ENCODE measurements at places on chromosomes 13 and 19. TPM values are rescaled to one million over a fixed set of nuclear protein-coding genes. Genes with fewer than 3 reads are reported as not detected.
A peak's percentile ranks its signal among the peaks of the same experiment; 100 is the strongest.

GRCh38 chr19:50022823-50023222 lies 2.3 kb downstream of the VRK3 start:
- H3K27me3 ChIP-seq, result no peaks in the 10 kb centered on the region
- no peak overlapping the region for H3K27ac ChIP-seq
- no peak for DNase-seq
- H3K36me3 ChIP-seq, result peaks cover 8% of the 10 kb centered on the region
- H3K4me3 ChIP-seq, result no peak overlapping the region

Gene NOVA2
- 11.3 TPM for total RNA-seq

- DNase-seq, result peak; percentile 87
- H3K4me1 ChIP-seq, result peaks cover 6% of the 10 kb centered on the region
- H3K36me3 ChIP-seq, result peaks cover 60% of the 10 kb centered on the region
Measured at GRCh38 chr19:47729799-47730520, 15.4 kb upstream of the NOP53 start.

Gene MRI1
- total RNA-seq, result 89.9 TPM

DNA sequence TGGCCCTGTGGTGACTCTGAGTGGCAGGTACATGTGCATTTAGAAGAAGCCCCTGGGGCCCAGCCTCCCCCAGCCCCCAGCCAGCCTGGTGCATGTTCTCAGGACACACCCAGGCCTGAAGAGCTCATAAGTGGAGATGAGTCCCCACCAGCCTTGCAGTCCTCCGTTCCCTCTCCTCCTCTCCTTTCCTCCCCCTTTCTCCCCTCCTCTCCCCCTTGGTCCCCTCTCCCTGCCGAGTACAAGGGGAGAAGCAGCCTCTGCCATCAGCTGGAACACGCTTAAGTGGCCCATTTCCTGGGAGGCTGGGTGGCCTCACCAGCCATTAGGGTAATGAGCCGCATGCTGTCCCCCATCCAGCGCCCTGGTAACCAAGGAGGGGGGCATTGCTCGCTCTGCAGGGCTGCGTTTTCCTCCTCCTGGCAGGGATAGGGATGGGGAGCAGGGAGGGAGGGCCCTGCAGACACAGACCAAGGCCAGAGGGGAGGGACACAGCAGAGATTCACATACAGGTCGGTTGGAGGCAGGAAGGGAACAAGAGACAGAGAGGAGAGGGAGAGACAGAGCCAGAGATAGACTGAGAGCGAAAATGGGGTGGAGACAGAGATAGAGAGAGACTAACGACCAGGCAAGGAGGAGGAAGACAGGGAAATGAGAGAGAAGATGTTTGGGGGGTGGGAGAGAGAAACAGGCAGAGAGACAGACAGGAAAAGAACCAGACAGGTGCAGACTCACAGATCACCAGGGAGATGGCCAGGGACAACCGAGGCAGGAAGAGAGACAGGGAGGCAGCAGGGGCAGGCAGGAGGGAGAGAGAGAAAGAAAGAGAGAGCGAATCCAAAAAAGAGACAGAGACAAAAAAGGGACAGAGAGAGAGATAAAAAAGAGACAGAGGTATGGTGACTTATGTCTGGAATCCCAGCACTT lies 19.3 kb upstream of the DPP9 start:
- no peak overlapping the region for H3K4me3 ChIP-seq
- no peak overlapping the region for H3K27ac ChIP-seq
- no peaks in the 10 kb centered on the region for H3K27me3 ChIP-seq
- no peaks in the 10 kb centered on the region for H3K4me1 ChIP-seq
- DNase-seq, result no peak

GRCh38 chr13:43786472-43786765 lies 353 bp downstream of the ENOX1 start:
- H3K4me3 ChIP-seq, result peak overlapping the region; percentile 64
- H3K27ac ChIP-seq, result no peak overlapping the region
- peaks cover 14% of the 10 kb centered on the region for H3K4me1 ChIP-seq
- no peaks in the 10 kb centered on the region for H3K36me3 ChIP-seq

GRCh38 chr13:60138674-60139073 lies 25.1 kb downstream of the DIAPH3 start:
- no peak overlapping the region for H3K4me3 ChIP-seq
- H3K4me1 ChIP-seq, result no peaks in the 10 kb centered on the region
- H3K27ac ChIP-seq, result no peak overlapping the region
- no peaks in the 10 kb centered on the region for H3K27me3 ChIP-seq
- H3K36me3 ChIP-seq, result no peaks in the 10 kb centered on the region
- no peak for DNase-seq

DNA sequence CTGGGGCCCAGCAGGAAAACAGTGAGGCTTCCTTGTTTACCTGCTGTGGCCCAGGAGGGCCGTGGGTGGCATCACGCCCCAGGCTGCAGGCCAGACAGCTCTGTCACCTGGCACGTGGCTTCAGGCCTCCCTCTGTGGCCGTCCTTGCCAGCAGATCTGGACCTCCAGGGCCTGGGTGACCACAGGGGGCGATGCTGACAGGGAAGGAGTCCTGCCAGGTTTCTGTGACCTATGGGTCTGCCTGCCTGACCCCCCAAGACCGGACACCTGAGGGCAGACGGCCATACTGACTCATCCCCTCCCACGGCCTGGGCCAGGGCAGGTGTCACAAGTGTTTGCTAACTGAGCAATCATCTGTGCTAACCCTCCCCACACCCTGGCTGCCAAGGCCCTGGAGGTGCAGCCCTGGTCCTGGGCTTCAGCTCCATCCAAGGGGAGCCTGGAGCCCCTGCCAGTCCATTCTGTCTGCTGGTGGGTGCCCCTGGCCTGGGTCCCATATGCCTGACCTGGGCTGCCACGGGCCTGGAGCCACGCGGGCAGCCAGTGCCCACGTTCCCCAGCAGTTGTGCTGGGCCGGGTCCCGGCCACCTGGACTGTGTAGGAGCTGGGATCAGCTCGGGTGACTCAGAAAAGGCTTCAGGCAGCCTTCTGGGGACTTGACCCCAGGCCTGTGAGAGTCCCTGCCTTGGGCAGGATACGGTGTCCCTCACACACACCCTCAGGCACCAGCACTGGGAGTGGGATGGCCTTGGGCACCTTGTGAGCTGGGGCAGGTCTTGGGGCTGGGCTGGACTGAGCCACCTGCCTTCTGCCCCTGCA lies 3.7 kb downstream of the CDC34 start:
- peaks cover 46% of the 10 kb centered on the region for H3K36me3 ChIP-seq
- DNase-seq, result no peak
- peaks cover 24% of the 10 kb centered on the region for H3K4me1 ChIP-seq

Gene CFAP97D2
- not detected for total RNA-seq

GRCh38 chr13:113668491-113668971 lies 1.5 kb downstream of the GRK1 start:
- H3K4me3 ChIP-seq, result no peak overlapping the region
- no peak for DNase-seq
- no peaks in the 10 kb centered on the region for H3K4me1 ChIP-seq

Measured in ascending aorta (tissue), 2 donors.